ENCODE measurements at places on chromosomes 12 and 14.

DNA sequence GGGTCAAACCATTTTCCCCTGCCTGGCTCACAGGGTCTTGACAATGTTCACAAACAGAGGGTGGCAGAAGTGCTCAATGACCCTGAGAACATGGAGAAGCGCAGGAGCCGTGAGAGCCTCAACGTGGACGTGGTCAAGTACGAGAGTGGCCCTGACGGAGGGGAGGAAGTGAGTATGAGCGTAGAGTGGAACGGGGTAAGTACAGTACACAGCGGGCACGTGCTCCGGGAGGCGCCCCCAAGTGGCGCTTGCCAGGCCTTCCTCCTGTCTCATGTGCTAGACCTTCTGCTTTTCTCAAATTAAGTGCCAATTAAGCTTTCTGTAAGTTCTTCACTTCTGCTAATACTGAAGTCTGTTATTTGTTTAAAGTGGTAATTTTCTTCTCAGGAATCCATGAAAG, 35.9 kb downstream of the XRCC3 start:
- DNase-seq, result no peak

DNA sequence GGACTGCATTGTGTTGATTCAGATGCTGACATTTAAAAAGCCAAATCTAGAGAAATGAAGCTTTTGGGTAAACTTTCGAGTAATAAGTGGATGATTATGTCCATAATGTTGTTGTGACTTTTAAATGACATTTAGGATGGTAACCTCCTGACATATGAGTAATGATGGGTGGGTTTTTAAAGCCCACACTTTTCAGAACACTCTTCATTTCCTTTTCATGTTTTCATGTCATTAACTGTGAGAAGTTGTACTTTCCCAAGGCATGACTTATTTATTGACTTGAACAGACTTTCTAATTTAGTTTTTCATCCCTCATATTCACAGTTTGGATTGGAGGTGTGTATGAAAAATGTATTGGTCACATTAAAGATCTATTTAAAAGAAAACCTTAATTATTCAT, 35.5 kb downstream of the RGS6 start:
- no peak for DNase-seq

GRCh38 chr12:49161092-49161795, 27.6 kb downstream of the TUBA1A start:
- no peak for DNase-seq

DNA sequence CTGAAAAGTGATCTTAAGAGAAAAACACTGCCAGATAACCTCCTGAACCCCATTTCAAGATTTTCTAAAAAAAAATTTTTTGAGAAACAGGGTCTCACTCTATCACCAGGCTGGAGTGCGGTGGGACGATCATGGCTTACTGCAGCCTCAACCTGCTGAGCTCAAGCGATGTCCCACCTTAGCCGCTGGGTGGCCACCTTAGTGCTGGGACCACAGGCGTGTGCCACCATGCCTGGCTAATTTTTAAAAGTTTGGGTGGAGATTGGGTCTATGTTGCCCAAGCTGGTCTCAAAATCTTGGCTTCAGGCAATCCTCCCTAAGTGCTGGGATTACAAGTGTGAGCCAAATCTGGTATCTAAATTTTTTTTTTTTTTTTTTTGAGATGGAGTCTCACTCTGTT, 3.4 kb downstream of the PNMA1 start:
- DNase-seq, result no peak

DNA sequence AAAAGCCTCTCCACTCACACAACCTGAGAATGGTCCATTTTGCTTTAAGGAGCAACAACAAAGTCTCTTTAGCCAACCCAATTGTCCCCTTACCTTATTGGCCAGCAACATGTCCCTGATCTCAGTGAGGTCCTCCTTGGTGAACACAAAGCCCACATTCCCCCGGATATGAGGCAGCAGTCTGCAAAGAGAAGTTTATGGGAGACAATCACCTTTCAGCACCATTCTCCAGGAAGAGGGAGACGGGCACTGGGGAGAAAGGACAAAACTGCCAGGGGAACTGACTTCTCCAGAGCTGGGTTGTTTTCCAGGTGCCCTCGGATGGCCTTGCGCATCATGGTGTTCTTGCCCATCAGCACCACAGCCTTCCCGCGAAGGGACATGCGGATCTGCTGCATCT, 1.9 kb downstream of the RPLP0 start:
- DNase-seq, result no peak

- no peak for DNase-seq
Observed at GRCh38 chr12:45296046-45296586, 80.2 kb downstream of the ANO6 start.

- DNase-seq, result no peak
Observed at GRCh38 chr14:97709552-97709951, 912.4 kb downstream of the VRK1 start.

GRCh38 chr12:87793131-87793530, 236.1 kb downstream of the C12orf50 start:
- DNase-seq, result no peak

Measured in GM04504 (cell line).